ENCODE measurements at places on chromosomes 2 and 18. TPM values are rescaled to one million over a fixed set of nuclear protein-coding genes. Genes with fewer than 3 reads are reported as not detected.

Gene HSPD1
- total RNA-seq = 246 TPM

Gene CLK1
- total RNA-seq = 295 TPM

Gene CD8B2
- total RNA-seq = 22.1 TPM

DNA sequence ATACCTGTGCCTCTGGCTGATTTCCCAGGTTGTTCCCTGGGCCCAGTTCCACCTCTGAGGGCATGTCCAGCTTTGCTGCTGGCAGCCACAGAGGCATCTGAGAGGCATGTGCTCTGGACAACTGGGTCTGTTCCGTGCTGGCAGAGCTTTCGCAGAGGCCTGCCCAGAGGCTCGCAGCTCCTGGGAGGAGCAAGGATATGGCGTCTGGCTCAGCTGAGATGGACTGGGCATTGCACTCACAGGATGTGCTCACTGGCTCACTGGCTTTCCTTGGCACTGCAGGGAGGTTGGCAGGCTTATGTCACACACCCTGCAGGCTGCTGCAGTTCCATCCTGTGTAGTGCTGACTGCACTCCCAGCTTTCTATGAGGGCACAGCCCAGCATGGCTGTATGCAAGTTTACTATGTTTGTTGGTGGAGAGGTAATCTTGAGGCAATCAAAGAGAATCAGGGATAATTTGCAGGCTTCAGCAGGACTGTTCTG lies 172.3 kb downstream of the PRKCE start:
- peaks cover 2% of the 10 kb centered on the region for H3K4me1 ChIP-seq
- DNase-seq = no peak
- no peak overlapping the region for H3K27ac ChIP-seq
- H3K27me3 ChIP-seq = no peaks in the 10 kb centered on the region

DNA sequence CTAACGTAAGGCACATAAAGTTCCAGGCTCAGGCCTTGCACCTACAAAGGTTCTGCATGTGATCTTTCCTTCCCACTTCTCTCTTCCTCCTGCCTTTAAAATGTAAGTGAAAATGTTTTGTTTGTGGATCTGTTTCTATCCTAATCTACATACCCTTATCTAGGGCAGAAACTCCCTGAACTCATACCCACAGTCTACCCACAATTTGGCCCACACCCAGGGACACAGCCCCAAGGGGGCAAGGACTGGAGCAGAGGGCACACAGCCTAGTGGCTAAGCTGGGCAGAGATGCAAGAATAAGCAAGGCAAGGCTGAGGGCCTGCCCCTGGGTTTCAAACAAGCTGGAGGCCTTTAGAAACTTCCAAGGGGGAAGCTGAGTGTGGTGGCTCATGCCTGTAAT lies 71.0 kb downstream of the HS1BP3 start:
- no peak overlapping the region for H3K4me3 ChIP-seq
- no peak for DNase-seq
- no peaks in the 10 kb centered on the region for H3K27me3 ChIP-seq
- H3K4me1 ChIP-seq = no peaks in the 10 kb centered on the region
- no peaks in the 10 kb centered on the region for H3K36me3 ChIP-seq
- H3K27ac ChIP-seq = no peak overlapping the region

- H3K27ac ChIP-seq = no peak overlapping the region
- peaks cover 59% of the 10 kb centered on the region for H3K36me3 ChIP-seq
- no peak overlapping the region for H3K4me3 ChIP-seq
- no peaks in the 10 kb centered on the region for H3K27me3 ChIP-seq
- DNase-seq = no peak
Measured at GRCh38 chr2:121343191-121343590, 58.2 kb upstream of the TFCP2L1 start.
